ENCODE measurements at places on chromosomes 13 and 19. TPM values are rescaled to one million over a fixed set of nuclear protein-coding genes. Genes with fewer than 3 reads are reported as not detected.

The SIGLEC8 gene
- 0.61 TPM for polyA plus RNA-seq

The PLPP2 gene
- 12.0 TPM for polyA plus RNA-seq

The CACNG8 gene
- 0.36 TPM for polyA plus RNA-seq

The MISP3 gene
- 0.76 TPM for polyA plus RNA-seq

The DNAAF3 gene
- polyA plus RNA-seq: 173 TPM

The PRR19 gene
- polyA plus RNA-seq: 37.4 TPM

- H3K4me1 ChIP-seq: peaks cover 18% of the 10 kb centered on the region
- peak overlapping the region; percentile 37 for H3K4me3 ChIP-seq
- H3K27me3 ChIP-seq: no peaks in the 10 kb centered on the region
- no peaks in the 10 kb centered on the region for H3K36me3 ChIP-seq
Observed at GRCh38 chr19:2579678-2580280, 103.9 kb downstream of the GADD45B start.

GRCh38 chr13:63501702-63502101, 2086.1 kb upstream of the PCDH20 start:
- H3K4me1 ChIP-seq: no peaks in the 10 kb centered on the region
- H3K27me3 ChIP-seq: no peaks in the 10 kb centered on the region
- no peak for DNase-seq

- H3K36me3 ChIP-seq: no peaks in the 10 kb centered on the region
- H3K27ac ChIP-seq: no peak overlapping the region
- DNase-seq: no peak
- H3K4me3 ChIP-seq: no peak overlapping the region
Observed at GRCh38 chr13:46077265-46077664, 24.7 kb upstream of the ZC3H13 start.

DNA sequence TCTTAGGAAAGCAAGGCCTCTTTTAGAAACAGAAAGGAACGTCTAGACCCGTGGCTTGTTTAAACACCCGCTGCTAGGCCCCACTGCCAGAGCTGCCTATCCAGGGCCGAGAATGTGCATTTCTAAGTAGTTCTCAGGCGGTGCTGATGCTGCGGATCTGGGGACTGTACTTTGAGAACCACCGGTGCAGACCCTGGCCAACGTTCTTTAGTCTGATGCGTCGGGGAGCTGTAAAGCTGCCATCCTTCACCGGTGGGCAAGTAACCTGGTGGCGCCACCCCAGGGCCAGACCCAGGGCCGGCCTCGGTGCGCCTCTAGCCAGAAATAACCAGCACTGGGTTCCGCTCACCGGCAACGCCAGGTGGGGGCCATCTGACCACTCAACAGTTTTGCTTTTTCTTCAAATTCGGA, 47.1 kb downstream of the TGDS start:
- peak overlapping the region; percentile 95 for H3K27ac ChIP-seq
- H3K4me1 ChIP-seq: peaks cover 7% of the 10 kb centered on the region
- H3K27me3 ChIP-seq: no peaks in the 10 kb centered on the region
- DNase-seq: peak; percentile 71

DNA sequence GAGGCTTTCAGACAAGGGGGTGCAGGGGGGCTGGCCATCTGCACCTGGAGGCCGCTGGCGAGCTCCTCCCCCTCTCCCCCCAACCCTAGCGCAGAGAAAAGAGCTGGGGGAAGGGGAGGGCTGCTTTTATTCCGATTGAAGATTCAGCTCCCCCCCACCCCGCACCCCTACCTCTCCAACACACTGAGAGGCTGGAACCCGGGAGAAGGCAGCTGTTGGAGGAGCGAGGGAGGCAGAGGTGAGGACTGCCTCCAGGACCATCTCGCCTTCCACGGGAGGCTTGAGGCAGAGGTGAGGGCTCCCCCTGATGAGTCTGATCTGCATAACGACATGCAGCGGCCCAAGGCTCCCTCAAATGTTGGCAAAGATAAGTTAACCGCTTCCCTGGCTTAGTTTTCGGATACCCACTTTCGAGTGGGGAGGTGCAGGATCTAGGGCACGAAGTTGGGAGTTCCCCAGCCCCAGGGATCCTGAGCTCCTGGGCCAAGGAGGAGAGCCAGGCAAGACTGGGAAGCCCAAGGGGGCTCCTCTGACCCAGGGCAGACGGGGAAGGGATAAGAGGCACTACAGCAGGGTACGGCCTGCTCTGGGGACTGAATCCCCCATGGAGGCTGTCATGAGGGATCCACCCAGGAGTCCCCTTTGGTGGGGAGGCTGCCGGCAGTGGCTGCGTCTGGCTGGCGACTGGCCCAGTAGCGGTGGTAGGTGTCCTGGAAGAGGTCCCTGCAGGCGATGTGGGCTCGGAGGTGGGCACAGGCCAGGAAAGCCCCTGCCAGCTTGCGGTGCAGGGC, 1.2 kb upstream of the NUMBL start:
- no peaks in the 10 kb centered on the region for H3K27me3 ChIP-seq
- no peaks in the 10 kb centered on the region for H3K36me3 ChIP-seq
- DNase-seq: no peak
- peak overlapping the region; percentile 80 for H3K4me3 ChIP-seq
- H3K4me1 ChIP-seq: peaks cover 19% of the 10 kb centered on the region

DNA sequence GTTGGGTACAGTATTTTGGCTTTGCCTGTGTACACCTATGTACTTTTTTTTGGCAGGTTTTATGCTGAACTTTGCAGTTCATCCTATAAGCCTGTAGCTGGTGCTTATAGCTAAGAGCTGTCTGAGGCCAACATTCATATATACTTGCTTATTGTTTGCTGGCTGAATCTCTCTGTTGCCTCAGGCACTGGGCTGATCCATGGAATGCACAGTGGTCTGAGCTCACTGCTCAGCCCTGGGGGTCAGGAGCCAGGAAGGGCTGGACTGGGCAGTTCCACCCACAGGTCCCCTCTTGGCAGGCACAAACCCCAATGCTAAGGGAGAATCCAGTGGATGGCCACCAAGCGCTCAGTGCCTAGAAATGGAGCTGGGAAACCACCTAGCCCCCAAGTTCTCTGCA, 308.7 kb downstream of the MYO16 start:
- DNase-seq: no peak
- H3K27ac ChIP-seq: no peak overlapping the region
- H3K36me3 ChIP-seq: no peaks in the 10 kb centered on the region
- H3K27me3 ChIP-seq: no peaks in the 10 kb centered on the region
- H3K4me3 ChIP-seq: no peak overlapping the region
- H3K4me1 ChIP-seq: no peaks in the 10 kb centered on the region

GRCh38 chr19:13209484-13210338, 59.5 kb downstream of the IER2 start:
- DNase-seq: no peak
- H3K27ac ChIP-seq: no peak overlapping the region
- H3K36me3 ChIP-seq: no peaks in the 10 kb centered on the region
- no peaks in the 10 kb centered on the region for H3K4me1 ChIP-seq
- H3K27me3 ChIP-seq: no peaks in the 10 kb centered on the region

GRCh38 chr19:38304352-38304865, 358 bp downstream of the C19orf33 start:
- peak overlapping the region; percentile 36 for H3K4me3 ChIP-seq
- no peaks in the 10 kb centered on the region for H3K4me1 ChIP-seq
- H3K27ac ChIP-seq: no peak overlapping the region
- no peaks in the 10 kb centered on the region for H3K36me3 ChIP-seq
- DNase-seq: no peak

GRCh38 chr13:42766016-42766415, 15.4 kb upstream of the FAM216B start:
- H3K27me3 ChIP-seq: no peaks in the 10 kb centered on the region
- no peak overlapping the region for H3K4me3 ChIP-seq
- H3K27ac ChIP-seq: no peak overlapping the region
- H3K4me1 ChIP-seq: no peaks in the 10 kb centered on the region
- H3K36me3 ChIP-seq: no peaks in the 10 kb centered on the region

- no peaks in the 10 kb centered on the region for H3K36me3 ChIP-seq
- DNase-seq: peak; percentile 47
- no peaks in the 10 kb centered on the region for H3K27me3 ChIP-seq
- no peak overlapping the region for H3K27ac ChIP-seq
- H3K4me3 ChIP-seq: no peak overlapping the region
Observed at GRCh38 chr13:35630551-35631275, 154.2 kb upstream of the MAB21L1 start.

DNA sequence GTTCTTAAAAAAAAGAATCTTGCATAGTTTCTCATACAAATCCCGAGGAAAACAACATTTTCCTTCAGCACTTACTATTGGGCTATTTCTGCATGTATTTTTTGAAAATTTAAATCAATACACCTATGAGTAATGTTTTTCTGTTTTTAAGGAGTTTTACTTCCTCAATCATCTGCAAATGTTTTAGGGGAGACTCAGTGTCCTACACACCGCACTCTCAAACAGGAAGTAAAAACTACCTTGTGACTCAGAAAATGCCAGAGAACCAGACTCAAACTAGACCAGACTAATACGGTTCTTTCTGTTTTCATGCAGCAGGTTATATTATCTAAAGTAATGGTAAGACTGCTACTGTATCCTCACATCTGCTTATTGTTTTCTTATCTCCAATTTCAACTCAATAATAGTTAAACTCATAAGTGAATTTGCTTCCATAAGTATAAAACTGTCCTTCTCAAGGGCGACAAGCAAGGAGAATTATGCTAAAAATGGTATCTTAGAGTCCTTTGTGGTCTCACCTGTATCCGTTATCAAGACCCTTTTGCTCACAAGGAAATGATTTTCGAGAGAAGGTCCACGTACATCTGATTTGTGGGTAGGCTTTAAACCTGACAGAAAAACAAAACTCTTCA, 52.5 kb downstream of the FLT3 start:
- DNase-seq: no peak
- no peak overlapping the region for H3K27ac ChIP-seq
- no peaks in the 10 kb centered on the region for H3K27me3 ChIP-seq
- no peaks in the 10 kb centered on the region for H3K36me3 ChIP-seq
- no peaks in the 10 kb centered on the region for H3K4me1 ChIP-seq
- H3K4me3 ChIP-seq: no peak overlapping the region

DNA sequence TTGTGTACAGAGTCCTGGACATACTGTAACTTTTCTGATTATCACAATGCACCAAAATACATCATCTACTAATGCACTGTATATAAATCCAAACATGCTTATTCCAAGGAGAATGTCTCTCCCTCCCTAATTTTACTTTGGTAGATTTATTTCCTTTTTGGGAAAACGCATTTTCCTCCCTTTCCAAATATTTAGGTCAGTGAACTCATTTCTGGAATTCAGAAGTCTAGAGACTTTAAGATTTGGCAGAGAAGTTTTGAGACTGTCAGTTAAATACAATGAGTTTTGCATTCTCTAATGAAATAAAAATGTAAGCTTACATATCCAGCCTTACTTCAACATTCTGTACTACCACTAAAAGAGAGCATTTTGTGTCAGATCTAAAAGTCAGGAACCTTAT, 165.8 kb upstream of the EDNRB start:
- DNase-seq: no peak
- H3K4me1 ChIP-seq: no peaks in the 10 kb centered on the region
- H3K36me3 ChIP-seq: no peaks in the 10 kb centered on the region
- H3K27ac ChIP-seq: no peak overlapping the region

DNA sequence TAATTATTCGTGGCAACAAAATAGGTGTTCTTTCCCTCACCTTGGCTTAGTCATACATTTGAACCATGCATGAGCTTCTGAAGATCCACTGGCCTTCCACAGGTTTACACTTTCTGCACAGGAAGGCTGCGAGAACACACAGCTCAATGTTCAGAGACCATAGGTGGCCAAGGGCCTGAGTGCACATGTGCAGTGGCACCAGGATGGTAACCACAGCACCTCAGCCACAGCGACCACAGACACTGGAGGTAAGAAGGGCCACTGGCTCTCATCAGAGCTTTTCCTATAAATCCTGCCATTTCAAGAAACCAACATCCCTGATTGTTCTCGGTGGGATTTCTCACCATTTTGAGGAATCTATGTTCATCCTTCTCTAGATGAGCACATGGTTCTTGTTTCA, 1.6 kb downstream of the DCLK1 start:
- H3K4me3 ChIP-seq: no peak overlapping the region
- no peak overlapping the region for H3K27ac ChIP-seq
- no peak for DNase-seq
- no peaks in the 10 kb centered on the region for H3K36me3 ChIP-seq
- peaks cover under 1% of the 10 kb centered on the region for H3K4me1 ChIP-seq

GRCh38 chr19:56189785-56190184, 7.8 kb downstream of the ZSCAN5B start:
- no peak overlapping the region for H3K4me3 ChIP-seq
- no peaks in the 10 kb centered on the region for H3K27me3 ChIP-seq
- H3K4me1 ChIP-seq: no peaks in the 10 kb centered on the region
- H3K36me3 ChIP-seq: no peaks in the 10 kb centered on the region
- DNase-seq: no peak
- H3K27ac ChIP-seq: no peak overlapping the region

- H3K4me1 ChIP-seq: peaks cover 33% of the 10 kb centered on the region
- no peak overlapping the region for H3K4me3 ChIP-seq
- H3K36me3 ChIP-seq: no peaks in the 10 kb centered on the region
- DNase-seq: no peak
- H3K27me3 ChIP-seq: no peaks in the 10 kb centered on the region
Observed at GRCh38 chr19:18475004-18475453, 37.1 kb upstream of the ISYNA1 start.

GRCh38 chr13:66853564-66853963, 376.6 kb downstream of the PCDH9 start:
- H3K4me3 ChIP-seq: no peak overlapping the region
- no peaks in the 10 kb centered on the region for H3K4me1 ChIP-seq
- H3K27me3 ChIP-seq: no peaks in the 10 kb centered on the region

DNA sequence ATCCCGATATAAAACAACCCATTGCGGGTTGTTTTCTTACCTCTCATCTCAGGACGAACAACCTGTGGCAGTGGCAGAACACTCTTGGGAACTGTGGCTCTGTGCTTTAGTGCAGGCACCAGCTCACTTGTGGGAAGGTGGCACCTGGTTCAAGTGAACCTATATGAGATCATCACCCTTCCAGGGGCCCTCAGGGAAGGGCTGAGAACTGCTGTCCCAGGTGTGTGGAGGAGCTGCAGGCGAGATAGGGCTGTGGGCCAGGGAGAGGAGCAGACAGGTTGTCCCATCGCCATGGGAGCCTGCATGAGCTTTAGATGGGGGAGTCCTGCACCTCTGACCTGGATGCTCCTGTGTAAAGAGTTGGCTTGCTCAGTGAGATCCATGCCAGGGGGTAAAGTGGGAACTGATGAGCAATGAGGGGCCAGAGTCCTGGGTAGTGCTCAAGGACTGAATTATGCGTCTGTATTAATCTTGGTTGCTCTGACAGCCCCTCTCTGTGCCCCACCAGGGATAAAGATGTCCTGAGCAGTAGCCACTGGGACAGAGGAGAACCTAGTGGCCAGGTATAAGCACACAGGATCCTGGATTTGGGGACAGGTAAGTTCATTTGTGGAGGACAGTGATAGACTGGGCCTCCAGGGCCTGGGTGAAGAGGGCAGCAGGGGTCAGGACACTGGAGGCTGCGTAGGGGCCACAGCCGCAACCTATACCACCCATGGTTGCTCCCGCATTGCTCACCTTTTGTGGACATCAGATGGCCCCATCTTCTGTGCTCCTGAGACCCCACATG, 8.7 kb downstream of the CEACAM4 start:
- no peak overlapping the region for H3K27ac ChIP-seq
- no peak overlapping the region for H3K4me3 ChIP-seq
- no peaks in the 10 kb centered on the region for H3K4me1 ChIP-seq
- no peak for DNase-seq
- no peaks in the 10 kb centered on the region for H3K27me3 ChIP-seq
- no peaks in the 10 kb centered on the region for H3K36me3 ChIP-seq

GRCh38 chr13:40388617-40389016, 277.8 kb downstream of the FOXO1 start:
- H3K36me3 ChIP-seq: no peaks in the 10 kb centered on the region
- DNase-seq: no peak
- no peaks in the 10 kb centered on the region for H3K27me3 ChIP-seq
- H3K27ac ChIP-seq: no peak overlapping the region
